ENCODE measurements at places on chromosomes 4 and X.
A peak's percentile ranks its signal among the peaks of the same experiment; 100 is the strongest.

DNA sequence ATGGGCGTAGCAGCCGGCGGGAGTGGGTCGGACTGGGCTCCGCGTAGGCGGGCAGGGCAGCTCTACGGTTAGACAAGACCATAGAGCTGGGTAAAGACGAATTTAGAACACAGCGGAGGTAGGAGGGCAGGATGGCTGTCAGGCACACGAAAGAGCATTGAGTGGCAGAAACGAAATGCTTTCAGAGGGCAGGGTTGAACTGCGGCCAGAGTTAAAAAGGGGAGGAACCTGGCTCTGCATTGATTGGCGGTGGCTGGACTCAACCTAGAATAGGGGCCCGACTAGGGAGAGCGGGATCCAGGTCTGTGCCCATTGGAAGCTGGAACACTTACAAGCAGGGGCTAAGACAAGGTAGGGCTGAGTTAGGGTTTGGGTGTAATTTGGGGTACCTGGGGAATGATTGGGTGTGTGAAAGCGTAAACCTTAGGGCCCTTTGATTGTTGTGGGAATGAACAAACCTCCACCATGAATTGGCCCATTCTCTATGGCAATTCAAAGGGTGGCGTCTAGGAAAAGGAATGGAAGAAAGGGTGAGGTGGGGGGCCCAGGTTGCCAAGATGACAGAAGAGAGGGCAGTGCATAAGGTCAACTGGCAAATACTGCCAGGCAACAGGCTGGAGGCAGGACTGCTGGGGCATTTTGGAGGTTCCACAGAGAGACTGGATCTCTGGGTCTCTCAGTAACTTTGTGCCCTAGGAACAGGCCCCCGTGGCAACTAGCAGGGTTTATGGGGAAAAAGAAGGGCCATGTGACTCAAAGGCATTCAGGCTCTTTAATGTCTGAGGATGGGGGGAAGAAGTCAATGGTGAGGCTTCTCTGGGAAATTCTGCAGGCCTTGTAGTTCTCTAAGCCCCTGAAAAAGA is 911 bp upstream of the ELK1 start:
- DNase-seq, result no peak

DNA sequence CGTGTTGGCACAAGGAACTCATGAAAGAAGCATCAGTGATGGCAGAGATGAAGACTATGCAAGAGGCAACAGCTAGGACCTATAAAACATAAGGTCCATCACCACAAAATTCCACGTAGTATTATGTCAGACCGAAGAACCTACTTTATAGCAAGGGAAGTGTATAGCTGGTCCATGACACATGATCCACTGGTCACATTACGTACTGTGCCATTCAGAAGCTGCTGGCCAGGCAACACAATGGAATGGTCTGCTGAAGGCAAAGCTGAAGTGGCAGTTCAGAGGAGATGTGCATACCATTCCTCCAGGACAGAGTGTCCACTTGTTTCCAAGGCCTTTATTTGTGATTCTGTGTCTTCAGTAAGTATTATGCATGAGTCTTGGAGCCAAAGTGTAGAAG is 215.5 kb upstream of the UGT8 start:
- no peak for DNase-seq

DNA sequence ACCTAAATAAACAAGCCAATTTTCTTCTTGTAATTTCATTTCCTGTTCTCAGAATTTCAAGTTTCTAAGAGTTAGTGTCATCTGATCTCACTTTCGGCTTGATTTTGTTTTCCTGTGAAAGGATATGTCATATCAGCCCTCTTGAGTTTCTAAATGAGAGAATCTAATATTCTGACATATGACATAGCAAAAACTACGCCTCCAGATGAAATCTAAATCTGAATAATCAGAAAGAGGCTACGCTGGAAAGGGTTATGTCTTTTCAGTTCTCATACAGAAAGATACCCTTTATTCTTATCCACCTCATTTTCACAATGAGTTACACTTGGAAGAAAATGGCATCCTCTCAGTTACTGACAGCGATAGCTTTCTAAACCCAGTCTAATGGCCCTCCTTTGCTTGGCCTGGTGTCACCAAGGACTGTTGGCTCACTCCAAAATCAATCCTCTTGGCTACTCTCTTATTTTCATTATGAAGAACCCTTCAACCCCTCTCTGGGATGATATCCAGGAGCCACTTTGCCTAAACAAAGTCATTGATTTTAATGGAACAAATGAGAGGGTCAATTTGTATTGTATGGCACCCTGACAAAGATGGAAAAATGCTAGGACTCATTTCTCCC is 65.6 kb downstream of the ASB9 start:
- no peak for DNase-seq

- no peak for DNase-seq
These were observed 1911.4 kb downstream of the STIM2 start for GRCh38 chr4:28772066-28772465.

- DNase-seq, result peak; percentile 17
These were observed 716 bp downstream of the FHIP1A start for GRCh38 chr4:151409470-151410313.

GRCh38 chr4:125505621-125506020 is 190.9 kb downstream of the FAT4 start:
- no peak for DNase-seq

- no peak for DNase-seq
These were observed 1043.3 kb downstream of the FAT4 start for GRCh38 chr4:126358041-126358440.

DNA sequence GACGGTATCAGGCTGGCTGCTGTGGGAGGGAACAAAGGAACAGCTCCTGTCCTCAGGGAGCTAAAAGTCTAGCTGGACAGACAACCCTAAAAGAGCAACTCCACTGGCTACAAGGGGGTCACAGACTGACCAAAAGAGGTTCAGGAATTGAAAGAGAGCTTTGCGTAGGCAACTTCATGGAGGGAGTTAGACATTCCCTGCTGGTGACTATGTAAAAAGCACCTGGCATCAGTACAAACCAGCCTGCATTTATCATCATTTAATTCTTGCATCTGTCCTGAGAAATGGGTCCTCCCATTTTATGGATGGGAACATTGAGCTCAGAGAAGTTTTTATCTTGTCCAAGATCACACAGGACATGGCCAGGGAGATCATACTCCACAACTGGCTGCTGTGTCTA is 1.4 kb upstream of the LGI2 start:
- no peak for DNase-seq

- DNase-seq, result no peak
These were observed 41.0 kb downstream of the MAP7D3 start for GRCh38 chrX:136210243-136210642.

GRCh38 chr4:78092850-78093249 is 35.7 kb downstream of the FRAS1 start:
- no peak for DNase-seq

DNA sequence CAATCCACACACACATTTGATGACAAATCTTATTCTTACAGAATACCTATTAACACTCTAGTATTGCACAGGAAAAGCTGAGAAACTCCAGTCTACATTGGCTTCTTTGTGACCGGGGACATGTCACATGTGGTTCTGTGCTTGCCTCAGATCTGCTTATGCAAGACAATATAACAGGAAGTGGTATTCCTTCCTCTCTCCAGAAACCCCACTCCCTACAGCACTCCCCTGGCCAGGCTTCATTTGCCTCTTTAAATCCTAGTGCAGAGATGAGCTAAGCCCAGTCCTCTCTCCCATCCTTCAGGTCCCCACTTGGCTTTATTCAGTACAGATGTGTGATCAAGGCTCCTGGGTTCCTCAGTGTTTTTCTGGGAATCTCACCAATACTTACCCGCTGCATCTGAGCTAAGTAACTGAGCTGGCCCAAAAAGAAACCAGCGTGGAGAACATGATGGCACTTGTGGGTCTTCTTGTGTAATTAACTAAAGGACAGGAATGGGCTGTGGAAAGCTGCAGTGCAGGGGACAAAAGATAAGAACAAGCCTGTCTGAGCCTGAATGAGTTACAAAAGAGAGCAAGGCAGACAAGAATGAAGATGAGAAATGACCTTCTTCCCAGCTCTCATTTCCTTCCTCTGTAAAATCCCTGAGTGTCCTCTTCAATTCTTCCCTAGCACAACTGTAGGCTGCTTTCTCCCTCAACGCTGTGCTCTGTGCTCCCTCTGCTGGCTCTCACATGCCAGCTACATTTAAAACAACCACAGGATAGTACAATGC is 105.6 kb downstream of the HNRNPD start:
- peak; percentile 38 for DNase-seq
